ENCODE measurements at places on chromosomes 2 and 18. TPM values are rescaled to one million over a fixed set of nuclear protein-coding genes. Genes with fewer than 3 reads are reported as not detected.

ADRA2B gene
- 0.24 TPM for total RNA-seq

DNA sequence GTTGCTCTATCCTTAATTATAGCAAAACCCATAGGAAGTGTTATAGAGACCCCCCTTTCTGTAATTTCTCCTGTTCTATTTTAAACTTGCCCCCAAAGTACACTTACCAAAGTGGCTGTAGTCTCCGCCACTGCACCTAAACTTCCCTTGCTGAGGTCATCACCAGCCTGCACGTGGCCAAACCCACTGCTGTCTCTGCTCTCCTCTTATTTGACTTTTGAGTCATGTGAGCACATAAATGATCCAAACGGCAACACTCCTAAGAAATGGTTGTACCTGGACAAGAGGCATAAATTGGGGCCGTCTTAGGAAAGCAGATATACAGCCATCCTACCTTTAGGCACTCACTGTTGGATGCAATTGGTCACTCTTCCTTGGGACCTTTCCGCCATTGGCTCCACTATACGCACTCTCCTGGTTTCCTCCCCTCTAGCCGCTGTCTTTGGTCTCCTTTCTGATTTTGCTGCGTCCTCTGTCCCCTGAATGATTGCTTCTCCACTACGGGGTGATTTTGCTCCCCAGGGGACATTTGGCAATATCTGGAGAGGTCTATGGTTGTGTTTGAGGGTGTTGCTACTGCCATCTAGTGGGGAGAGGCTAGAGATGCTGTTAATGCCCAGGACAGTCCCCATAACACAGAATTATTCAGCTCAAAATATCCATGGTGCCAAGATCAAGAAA is 19.2 kb upstream of the IL36G start:
- DNase-seq: no peak

DNA sequence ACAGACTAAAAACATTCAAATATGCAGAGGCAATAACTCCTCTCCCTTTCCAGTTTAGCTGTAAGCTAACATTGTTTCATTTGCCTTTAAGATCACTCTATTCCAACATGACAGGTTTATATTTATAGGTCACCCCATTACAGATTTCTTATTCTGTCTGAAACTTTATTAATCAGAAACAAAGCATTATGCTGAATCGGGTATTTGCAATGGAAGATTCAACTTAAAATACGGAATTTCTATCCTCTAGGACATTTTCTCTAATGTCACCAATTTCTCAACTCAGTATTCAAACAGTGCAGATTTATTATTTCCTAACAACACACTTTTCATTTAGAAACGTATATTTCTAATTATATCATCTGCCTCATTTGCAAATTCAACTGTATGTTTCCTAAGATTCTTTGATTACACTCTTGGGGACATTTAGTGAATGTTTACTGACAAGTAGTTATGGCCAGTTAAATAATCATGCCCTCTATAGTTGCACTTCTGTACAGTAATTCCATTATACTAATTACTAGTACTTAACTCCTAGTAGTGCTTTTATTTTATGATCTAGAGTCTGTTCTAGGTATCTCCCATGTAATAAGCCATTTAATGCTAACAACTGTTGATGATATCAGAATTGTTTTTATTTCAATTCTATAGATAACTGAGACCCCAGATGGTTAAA is 358.1 kb downstream of the ERBB4 start:
- no peak for DNase-seq

GRCh38 chr18:13366541-13366940 is 148.0 kb downstream of the LDLRAD4 start:
- no peak for DNase-seq

- DNase-seq: no peak
These were observed 63.5 kb downstream of the PLA2R1 start for GRCh38 chr2:159998961-159999360.

DNA sequence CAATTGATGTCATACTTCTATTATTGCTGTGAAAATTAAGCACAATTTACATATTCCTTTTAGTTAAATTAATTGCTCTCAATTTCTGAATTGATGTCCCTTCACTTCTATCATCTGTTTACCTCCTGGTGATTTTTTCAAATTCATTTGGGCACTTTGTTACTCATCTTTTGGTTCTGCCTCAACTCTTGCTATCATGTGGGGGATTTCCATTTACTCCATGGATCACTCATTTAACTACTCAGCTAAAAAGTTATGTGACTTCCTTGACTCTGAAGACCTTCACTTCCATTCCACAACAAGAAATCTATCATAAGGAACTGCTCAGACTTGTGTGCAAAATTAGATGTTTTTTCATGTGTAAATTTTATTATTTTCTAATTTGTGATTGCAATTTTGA is 126.2 kb downstream of the EHBP1 start:
- DNase-seq: no peak

MOGAT1 gene
- 1.0 TPM for total RNA-seq

- DNase-seq: no peak
These were observed 102.2 kb downstream of the ARHGEF33 start for GRCh38 chr2:38991899-38992298.

LRRTM1 gene
- not detected for total RNA-seq

- no peak for DNase-seq
These were observed 3.8 kb downstream of the PROM2 start for GRCh38 chr2:95278051-95278471.

DNA sequence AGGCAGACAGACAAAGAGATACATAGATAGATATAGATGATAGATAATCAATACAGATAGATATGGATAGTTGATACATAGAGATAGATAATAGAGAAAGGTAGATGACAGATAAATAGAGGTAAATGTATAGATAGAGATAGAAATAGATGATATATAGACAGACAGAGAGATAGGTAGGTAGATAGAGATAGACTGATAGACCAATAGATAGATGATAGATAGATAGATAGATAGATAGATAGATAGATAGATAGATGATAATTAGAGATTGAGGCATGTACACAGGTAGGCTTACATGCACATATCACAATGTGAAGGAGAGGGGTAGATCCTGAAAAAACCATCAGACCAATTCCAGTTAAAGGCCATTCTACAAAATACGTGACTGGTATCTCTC is 724.7 kb downstream of the GALR1 start:
- DNase-seq: no peak

DNA sequence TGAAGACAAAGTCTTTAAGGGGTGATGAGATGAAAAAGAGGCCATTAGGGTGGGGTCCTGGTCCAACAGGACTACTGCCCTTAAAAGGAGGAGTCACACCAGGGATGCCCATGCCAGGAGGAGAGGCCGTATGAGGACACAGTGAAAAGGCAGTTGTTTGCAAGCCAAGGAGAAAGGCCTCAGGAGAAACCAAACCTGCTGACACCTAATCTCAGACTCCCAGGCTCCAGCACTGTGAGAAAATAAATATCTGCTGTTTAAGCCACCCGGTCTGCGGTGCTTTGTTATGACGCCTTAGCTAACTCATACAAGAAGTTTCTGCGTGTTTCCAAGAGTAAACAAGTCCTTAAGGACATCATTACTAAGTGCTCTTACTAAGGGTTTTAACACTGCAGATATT is 93.6 kb downstream of the DNER start:
- no peak for DNase-seq

DNA sequence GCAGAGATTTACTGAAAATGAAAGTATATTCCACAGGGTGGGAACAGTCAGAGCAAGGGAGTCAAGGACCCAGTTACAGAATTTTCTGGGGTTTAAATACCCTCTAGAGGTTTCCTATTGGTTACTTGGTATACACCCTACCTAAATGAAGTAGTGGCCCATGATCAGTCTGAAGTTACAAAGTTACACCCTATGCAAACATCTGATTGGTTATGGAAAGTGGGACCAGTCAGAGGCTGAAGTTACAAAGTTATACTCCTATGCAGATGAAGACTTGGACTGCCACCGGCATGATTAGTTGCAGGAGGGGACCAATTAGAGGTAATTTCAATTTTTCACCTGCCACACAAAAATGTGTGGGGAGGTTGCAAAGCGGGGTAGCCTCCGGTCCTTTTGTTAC is 56.2 kb downstream of the USP34 start:
- no peak for DNase-seq

DNA sequence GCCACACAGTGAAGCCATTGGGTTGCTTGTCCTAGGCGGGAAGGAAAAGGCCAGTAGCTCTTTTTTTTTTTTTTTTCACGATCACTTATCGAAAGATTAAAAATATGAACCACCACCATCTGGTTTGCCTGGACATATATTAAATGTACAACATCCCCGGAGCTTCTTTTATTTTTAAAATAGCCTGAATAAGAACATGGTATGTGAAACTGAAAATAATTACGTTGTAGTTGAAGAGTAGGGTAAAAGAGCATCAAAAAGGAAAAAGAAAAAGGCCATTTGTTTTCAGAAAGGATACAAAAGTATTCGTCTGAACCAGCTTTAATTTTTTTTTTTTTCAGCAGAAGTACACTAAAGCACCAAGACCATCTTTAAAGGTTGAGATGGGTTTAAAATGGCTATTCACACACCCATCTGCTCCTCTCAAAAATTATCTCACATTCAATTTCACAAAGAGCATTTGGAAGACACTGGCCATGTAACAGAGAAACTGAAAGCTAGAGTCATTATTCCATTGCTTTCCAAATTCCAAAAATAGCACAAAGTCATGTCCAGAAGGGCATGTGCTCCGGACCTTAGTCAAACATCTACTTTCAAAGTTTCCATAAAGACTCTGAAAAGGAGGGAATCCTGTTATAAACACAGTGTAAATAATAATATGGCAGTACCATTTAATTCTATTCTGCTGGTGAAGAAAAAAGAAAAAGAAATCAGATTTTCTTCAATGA is 82.9 kb downstream of the SCN3A start:
- DNase-seq: no peak

GRCh38 chr2:46645681-46646162 is 166.4 kb downstream of the TMEM247 start:
- no peak for DNase-seq

UCN gene
- total RNA-seq: 10.3 TPM

GRCh38 chr2:25561136-25561850 is 112.1 kb downstream of the DTNB start:
- DNase-seq: no peak

- no peak for DNase-seq
These were observed 251.5 kb upstream of the MEX3C start for GRCh38 chr18:51448949-51449348.

- no peak for DNase-seq
These were observed 173.8 kb downstream of the SLC4A10 start for GRCh38 chr2:161798027-161798426.

DNA sequence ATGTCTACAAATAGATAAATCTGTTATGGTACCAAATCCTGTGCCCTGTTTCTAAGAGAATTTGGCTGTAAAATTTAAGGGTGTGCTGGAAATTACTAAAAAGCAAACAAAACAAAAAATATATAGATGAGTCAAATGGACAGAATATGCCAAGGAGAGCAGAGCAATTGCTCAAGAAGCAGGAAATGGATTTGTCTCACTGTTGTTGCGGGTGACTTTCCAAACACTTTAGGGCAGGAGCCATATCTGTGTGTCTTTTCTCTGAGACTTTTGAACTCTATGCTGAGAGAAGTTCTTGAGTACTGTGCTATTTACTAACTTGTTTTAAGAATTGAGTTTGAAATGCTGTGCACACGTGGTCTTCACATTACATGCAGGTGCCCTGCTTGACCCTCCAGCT is 221.7 kb downstream of the PHLPP1 start:
- DNase-seq: no peak
